ENCODE measurements at places on chromosomes 3 and 15.
A peak's percentile ranks its signal among the peaks of the same experiment; 100 is the strongest.

- no peak for DNase-seq
These were observed 32.9 kb downstream of the DAPK2 start for GRCh38 chr15:64013179-64014062.

DNA sequence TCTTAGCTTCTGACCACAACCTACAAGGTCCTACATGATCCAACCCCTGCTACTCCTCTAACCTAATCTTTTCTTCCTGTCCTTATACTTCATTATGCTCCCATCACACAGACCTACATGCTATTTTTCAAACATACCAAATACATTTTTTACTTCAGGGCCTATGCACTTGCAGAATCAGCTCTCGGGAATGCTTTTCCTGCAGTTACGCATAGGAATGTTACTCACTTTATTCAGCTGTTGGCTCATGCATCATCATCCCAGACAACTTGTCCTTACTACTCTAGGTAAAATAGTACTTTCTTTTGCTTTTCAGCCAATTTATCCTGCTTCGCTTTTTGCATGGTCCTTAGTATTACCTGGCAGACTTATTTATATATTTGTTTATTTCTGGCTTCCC is 105.6 kb downstream of the OXSM start:
- no peak for DNase-seq

DNA sequence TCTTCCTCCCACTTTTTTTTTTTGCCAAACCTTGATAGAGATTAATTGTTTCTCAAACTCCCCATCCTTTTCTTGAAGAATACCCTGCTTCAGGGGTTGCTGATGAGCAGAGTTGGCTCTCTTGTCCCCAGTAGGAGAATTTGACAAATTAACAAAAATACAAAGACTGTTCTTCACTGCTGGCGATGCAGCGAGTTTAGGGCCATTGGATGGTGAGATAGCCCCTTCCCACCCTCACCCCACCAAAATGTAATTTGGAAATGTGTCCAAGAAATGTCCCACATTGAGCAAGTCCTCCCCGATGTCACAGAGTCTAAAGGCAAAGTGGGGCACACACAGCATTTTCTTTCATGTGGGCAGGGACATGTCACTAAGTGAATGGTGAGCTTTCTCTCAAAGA is 136.0 kb upstream of the RARB start:
- no peak for DNase-seq

- no peak for DNase-seq
These were observed 36.1 kb upstream of the STRIT1 start for GRCh38 chr3:155329513-155330048.

GRCh38 chr15:26082221-26083109 is 219.3 kb upstream of the ATP10A start:
- DNase-seq = peak; percentile 91

Data from stimulated activated CD8-positive, alpha-beta memory T cell treated with anti-CD3 and anti-CD28 coated beads, Interleukin-12 subunit alpha, Interleukin-12 subunit beta, amount 100 ng/mL, for 1 hour (primary cell).